Upper lobe of right lung (tissue), 1 donor: ENCODE measurements at places on chromosomes 3 and 15. TPM values are rescaled to one million over a fixed set of nuclear protein-coding genes. Genes with fewer than 3 reads are reported as not detected.

The NRROS gene
- 19.5 TPM for total RNA-seq

DNA sequence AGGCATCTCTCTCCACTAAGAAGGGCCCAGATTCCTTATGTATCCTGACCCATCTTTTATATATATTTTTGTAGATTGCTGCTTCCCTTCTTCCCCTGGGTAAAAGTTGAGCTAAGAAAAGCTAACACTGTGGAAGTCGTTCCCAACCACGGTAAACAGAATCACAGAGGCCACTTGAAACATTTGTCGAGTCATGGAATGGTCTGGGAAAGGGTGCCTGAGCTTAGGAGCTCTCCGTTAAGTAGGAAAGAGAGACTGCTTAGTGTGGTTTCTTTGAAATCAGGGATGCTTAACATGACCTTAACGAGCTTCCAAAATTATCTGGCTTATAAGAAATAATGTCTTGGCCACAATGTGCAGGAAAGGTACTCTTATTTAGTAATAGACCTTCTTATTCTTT lies 45.6 kb downstream of the ARNT2 start:
- H3K4me3 ChIP-seq, result no peak overlapping the region
- no peaks in the 10 kb centered on the region for H3K36me3 ChIP-seq
- DNase-seq, result no peak
- H3K4me1 ChIP-seq, result peaks cover 11% of the 10 kb centered on the region
- no peaks in the 10 kb centered on the region for H3K27me3 ChIP-seq

- no peaks in the 10 kb centered on the region for H3K4me1 ChIP-seq
- H3K36me3 ChIP-seq, result no peaks in the 10 kb centered on the region
- H3K27ac ChIP-seq, result no peak overlapping the region
- peak; percentile 50 for DNase-seq
- no peaks in the 10 kb centered on the region for H3K27me3 ChIP-seq
Measured at GRCh38 chr3:164004205-164004604, 1074.1 kb downstream of the SI start.

DNA sequence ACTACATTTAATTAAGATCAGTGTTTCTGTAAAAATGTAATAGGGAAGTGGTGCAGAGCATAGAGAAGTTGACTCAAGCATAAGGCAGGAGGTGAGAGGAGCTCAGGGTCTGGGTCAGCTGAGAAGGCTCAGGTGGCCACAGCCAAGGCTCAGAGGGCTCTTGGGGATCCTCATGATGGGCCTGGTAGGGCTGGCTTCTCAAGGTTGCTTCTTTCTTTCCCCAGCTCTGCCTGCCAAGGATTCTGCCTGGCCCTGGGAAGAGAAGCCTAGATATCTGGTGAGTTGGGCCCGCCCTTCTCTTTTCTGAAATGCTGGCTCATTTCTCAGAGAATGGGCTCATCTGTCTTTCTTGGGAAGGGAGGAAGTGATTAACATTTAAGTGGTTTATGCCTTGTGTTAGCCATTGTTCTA lies 6.5 kb downstream of the ZNF589 start:
- no peak overlapping the region for H3K4me3 ChIP-seq
- H3K4me1 ChIP-seq, result peaks cover 15% of the 10 kb centered on the region
- DNase-seq, result no peak
- peaks cover 11% of the 10 kb centered on the region for H3K36me3 ChIP-seq
- no peaks in the 10 kb centered on the region for H3K27me3 ChIP-seq
- no peak overlapping the region for H3K27ac ChIP-seq

DNA sequence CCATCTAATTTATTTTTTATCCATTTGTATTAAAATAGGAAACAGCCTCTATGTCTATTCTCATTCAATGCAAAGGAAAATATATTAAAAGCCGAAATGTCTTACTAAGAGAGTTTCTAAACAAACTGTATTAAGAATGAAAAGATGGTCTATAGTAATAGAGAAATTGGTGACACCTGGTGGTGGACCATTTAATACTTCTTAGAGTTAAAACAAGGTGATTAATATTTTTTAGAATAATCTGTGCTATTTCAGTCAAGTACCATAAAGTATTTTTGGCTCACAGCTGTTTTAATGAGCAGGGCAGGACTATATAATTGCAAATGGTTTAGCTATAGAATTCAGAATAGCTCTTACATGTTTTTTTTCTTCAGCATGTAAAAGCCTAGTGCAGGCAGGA lies 55.7 kb downstream of the SYNPR start:
- no peaks in the 10 kb centered on the region for H3K27me3 ChIP-seq
- H3K36me3 ChIP-seq, result no peaks in the 10 kb centered on the region
- H3K4me3 ChIP-seq, result no peak overlapping the region
- H3K4me1 ChIP-seq, result no peaks in the 10 kb centered on the region

DNA sequence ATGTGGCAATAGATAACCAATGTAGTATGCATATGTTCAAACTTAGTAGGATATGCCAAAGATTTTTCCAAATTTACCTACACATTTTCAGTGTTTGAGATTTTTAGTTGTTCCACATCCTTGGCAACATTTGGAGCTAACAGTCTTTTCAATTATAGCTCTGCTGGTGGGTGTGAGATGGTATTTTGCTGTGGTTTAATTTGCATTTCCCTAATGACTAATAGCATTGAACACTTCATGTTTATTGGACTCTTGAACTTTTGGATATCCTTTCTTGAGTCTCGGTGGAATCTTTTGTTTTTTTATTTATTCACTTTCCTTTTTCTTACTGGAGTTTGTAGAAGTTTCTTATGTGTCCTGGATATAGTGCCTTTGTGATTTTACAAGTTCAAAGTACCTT lies 11.0 kb upstream of the ILDR1 start:
- no peak overlapping the region for H3K27ac ChIP-seq
- no peaks in the 10 kb centered on the region for H3K4me1 ChIP-seq
- H3K27me3 ChIP-seq, result no peaks in the 10 kb centered on the region
- H3K36me3 ChIP-seq, result no peaks in the 10 kb centered on the region
